ENCODE measurements at places on chromosomes 13 and 19. TPM values are rescaled to one million over a fixed set of nuclear protein-coding genes. Genes with fewer than 3 reads are reported as not detected.

The ZNF99 gene
- total RNA-seq = not detected

The ANGPTL8 gene
- not detected for total RNA-seq

The ADGRE1 gene
- total RNA-seq = 1.2 TPM

The TPTE2 gene
- total RNA-seq = 0.22 TPM

The ZNF66 gene
- total RNA-seq = 9.3 TPM

The CNN1 gene
- total RNA-seq = not detected

The ITGBL1 gene
- total RNA-seq = not detected

The RDH8 gene
- not detected for total RNA-seq

The DZIP1 gene
- total RNA-seq = 0.85 TPM

The EDNRB gene
- total RNA-seq = not detected

The AMH gene
- total RNA-seq = 4.5 TPM

The SLAIN1 gene
- 32.0 TPM for total RNA-seq

The ZNF587B gene
- total RNA-seq = 20.2 TPM

The ICAM3 gene
- 106 TPM for total RNA-seq

The CYP4F2 gene
- 0.18 TPM for total RNA-seq

The POSTN gene
- total RNA-seq = not detected

The P2RY11 gene
- 62.1 TPM for total RNA-seq

The IGFL3 gene
- total RNA-seq = not detected

The KLF5 gene
- total RNA-seq = 1.6 TPM

The RUBCNL gene
- 0.74 TPM for total RNA-seq

The ZMYM5 gene
- 10.1 TPM for total RNA-seq

The OR10H1 gene
- not detected for total RNA-seq

The SLC10A2 gene
- total RNA-seq = not detected

The MED4 gene
- 53.6 TPM for total RNA-seq

The LRRC63 gene
- 0.47 TPM for total RNA-seq

The PEAK3 gene
- not detected for total RNA-seq

The PSG1 gene
- not detected for total RNA-seq

The FAM187B gene
- total RNA-seq = not detected
